NCI-H1436 (cell line): ENCODE measurements at places on chromosomes 12 and 14.

DNA sequence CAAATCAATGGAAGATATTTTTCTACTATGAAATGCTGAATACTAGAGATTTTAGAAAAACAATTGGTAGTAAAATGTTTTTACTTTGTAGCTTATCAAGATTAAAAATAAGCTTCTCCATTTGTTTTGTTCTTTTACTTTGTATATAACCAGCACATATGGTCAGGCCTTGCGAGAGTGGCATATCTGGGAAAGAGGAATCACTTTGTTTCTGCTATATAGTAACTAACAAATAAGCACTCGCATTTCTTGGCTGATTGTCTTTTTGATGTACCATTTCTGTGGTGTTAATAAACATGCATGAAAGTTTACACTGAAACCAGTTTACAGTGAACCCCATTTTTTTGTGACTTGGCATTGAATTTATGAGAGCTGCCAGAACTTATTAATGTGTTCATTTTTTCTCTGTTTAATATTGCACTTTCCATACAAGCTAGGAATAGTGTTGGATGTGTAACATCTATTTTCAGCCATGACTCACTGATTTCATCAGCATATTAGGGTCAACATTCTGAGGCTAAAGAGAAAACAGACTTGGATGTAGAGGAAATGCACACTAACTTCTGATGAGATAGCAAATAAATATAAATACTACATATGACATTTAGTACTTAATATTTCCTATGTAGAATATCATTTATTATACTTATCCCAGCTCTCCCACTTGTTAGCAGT is 635.5 kb downstream of the KCNH5 start:
- DNase-seq = no peak

DNA sequence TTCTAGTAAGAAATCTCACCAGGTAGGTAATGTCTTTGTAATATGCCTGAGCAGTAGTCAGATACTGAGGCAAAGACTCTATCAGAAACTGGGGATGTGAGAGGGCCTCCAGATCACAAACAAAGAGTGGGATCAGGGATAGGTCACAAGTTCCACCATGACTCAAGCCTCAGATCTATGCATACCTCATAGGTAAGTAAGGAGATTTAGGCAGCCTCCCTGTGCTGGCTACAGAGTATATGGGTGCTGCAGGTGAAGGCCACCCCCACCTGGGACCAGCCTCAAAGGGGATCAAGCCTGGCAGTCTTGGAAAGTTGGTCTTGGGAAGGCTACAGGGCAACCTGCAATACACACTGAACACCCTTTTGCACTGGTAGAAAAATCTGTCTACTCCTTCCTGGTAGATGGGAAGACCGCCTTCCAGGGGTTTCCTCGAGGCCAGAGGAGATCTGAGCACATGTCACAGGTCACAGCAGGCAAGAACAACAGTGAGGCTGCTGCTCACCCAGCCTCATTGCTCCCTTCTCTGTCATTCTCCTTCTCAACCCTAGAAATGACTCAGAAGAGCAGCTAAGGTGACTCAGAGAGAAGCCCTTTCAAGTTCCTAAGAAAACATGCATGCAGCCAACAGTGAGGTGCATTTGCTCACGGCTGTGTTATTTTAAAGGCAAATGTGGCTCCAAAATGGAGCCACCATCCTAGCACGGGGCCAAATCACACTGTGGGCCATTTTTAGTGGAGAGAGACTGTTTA is 143.4 kb upstream of the CDKN3 start:
- DNase-seq = no peak

- no peak for DNase-seq
Measured at GRCh38 chr12:87025976-87026375, 769.8 kb upstream of the MGAT4C start.

GRCh38 chr14:99422228-99423010 is 58.2 kb downstream of the SETD3 start:
- no peak for DNase-seq

DNA sequence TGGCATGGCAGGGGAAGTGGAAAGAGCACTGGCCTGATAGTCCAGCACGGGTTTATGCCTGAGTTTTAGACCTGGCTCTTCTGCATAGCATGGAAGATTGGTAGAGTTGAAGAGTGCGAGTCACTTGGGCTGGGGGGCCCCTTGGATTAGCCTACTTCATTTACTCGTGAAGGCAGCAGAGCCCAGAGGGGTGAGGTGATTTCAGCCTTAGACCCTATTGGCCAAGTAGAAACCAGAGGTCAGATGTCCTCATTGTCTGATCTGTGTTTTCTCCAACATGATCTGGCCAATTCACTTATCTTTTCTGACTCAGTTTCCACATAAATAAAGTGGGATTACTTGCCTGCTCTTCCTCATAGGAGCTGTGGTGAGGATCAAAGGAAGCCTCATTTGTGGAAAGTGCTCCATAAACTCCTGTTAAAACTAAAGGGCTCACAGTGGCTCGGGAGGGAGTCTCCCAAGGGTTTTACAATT is 1.9 kb downstream of the PLEKHG3 start:
- no peak for DNase-seq

DNA sequence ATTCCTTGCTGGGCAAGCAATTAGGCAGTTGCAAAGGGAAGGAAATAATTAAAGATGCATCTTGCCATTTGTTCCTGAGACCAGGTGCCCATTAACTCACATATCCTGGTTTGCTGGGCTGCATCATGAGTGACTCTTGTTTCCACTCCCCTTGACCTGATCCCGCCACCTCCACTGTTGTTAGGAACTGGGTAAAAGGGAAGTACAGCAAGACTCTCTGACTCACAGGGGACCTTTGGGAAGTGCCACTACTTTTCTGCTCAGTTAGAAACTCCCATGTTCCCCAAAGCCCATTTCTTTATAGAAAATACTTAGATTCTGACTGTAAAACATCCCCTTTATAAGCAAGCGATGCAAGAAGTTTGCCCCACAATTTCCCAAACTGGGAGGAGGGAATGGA is 186.0 kb upstream of the BCL2L14 start:
- DNase-seq = no peak

GRCh38 chr14:50772412-50772811 is 58.5 kb downstream of the NIN start:
- no peak for DNase-seq

GRCh38 chr14:79638672-79639266 is 572.5 kb downstream of the DIO2 start:
- DNase-seq = no peak
